Lower lobe of right lung (tissue), 2 donors: ENCODE measurements at places on chromosomes 7 and 10. TPM values are rescaled to one million over a fixed set of nuclear protein-coding genes. Genes with fewer than 3 reads are reported as not detected.

Gene ARHGEF5
- total RNA-seq, result 39.5 TPM

- H3K4me1 ChIP-seq, result no peaks in the 10 kb centered on the region
- peak overlapping the region; percentile 46 for H3K4me3 ChIP-seq
- H3K27ac ChIP-seq, result no peak overlapping the region
- peaks cover 19% of the 10 kb centered on the region for H3K27me3 ChIP-seq
- DNase-seq, result no peak
These were observed 553.8 kb downstream of the TFEC start for GRCh38 chr7:115476671-115477181.

Gene PKD2L1
- 3.4 TPM for total RNA-seq

GRCh38 chr7:130258494-130259078, 8.1 kb upstream of the CPA2 start:
- H3K27me3 ChIP-seq, result no peaks in the 10 kb centered on the region
- H3K27ac ChIP-seq, result no peak overlapping the region
- no peaks in the 10 kb centered on the region for H3K36me3 ChIP-seq
- no peak for DNase-seq

- H3K4me3 ChIP-seq, result no peak overlapping the region
- H3K36me3 ChIP-seq, result no peaks in the 10 kb centered on the region
- peak overlapping the region; percentile 56 for H3K27ac ChIP-seq
- DNase-seq, result no peak
- H3K4me1 ChIP-seq, result peaks cover 12% of the 10 kb centered on the region
- H3K27me3 ChIP-seq, result no peaks in the 10 kb centered on the region
These were observed 32.1 kb upstream of the CCSER2 start for GRCh38 chr10:84296091-84296981.

DNA sequence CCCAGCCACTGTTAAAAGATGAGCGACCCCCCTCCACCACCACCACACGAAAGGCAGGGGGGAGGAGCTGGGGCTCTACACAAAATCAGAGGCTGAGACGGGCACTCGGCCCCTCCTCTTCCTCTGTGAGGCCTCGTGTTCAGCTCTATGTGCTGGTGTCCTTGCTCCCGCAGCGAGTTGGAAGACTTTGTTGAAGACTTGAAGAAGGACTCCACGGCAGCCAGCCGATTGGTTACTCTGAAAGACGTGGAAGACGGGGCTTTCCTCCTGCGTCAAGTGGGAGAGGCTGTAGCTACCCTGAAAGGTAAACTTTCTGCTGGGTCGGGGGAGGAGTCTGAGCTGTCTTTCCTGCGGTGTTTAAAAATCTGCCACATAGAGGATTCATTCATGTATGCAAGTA, 203.7 kb downstream of the ARHGAP21 start:
- H3K4me3 ChIP-seq, result no peak overlapping the region
- peaks cover 37% of the 10 kb centered on the region for H3K36me3 ChIP-seq
- H3K4me1 ChIP-seq, result peaks cover 5% of the 10 kb centered on the region
- no peak for DNase-seq
- H3K27ac ChIP-seq, result no peak overlapping the region

- H3K27ac ChIP-seq, result no peak overlapping the region
- H3K27me3 ChIP-seq, result no peaks in the 10 kb centered on the region
- H3K36me3 ChIP-seq, result no peaks in the 10 kb centered on the region
These were observed 603.4 kb downstream of the SORCS1 start for GRCh38 chr10:106560925-106561640.

- no peaks in the 10 kb centered on the region for H3K4me1 ChIP-seq
- no peak for DNase-seq
- peaks cover 10% of the 10 kb centered on the region for H3K36me3 ChIP-seq
- no peak overlapping the region for H3K4me3 ChIP-seq
- no peaks in the 10 kb centered on the region for H3K27me3 ChIP-seq
- H3K27ac ChIP-seq, result no peak overlapping the region
These were observed 440.6 kb downstream of the PARD3 start for GRCh38 chr10:34374356-34375045.
